ENCODE measurements at places on chromosomes 11 and 22.

DNA sequence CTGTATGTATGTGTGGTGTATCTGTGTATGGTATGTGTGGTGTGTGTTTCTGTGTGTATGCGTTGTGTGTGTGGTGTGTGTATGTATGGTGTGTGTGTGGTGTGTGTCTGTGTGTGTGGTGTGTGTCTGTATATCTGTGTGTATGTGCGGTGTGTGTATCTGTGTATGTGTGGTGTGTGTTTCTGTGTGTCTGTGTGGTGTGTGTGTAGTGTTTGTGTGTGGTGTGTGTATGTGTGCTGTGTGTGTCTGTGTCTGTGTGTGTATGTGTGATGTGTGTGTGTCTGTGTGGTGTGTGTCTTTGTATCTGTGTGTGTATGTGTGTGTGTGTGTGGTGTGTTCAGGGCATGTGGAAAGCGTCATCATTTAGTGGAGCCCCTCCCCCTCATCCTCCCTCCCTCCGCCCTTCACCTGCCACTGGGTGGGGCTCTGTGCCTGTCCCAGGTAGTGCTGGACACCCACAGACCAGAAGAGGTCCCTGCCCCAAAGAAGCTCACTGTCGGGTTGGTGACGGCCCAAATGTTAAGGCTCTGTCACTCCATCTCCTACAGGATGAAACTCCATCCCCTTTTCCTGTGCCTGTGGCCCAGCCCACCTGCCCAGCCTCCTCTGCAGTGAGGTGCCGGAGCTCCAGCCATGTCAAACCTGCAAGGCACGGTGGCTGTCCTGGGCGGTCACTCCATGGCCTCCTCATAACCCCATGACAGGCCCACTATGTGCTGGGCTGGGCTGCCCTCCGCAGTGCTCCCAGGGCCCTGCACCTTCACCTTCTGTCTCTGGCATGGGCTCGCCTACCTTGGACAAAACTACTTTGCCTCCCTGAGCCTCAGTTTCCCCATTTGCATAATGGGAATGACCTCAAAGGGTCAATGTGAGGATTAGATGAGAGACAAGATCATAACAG lies 23.4 kb upstream of the SHISAL1 start:
- DNase-seq = no peak

DNA sequence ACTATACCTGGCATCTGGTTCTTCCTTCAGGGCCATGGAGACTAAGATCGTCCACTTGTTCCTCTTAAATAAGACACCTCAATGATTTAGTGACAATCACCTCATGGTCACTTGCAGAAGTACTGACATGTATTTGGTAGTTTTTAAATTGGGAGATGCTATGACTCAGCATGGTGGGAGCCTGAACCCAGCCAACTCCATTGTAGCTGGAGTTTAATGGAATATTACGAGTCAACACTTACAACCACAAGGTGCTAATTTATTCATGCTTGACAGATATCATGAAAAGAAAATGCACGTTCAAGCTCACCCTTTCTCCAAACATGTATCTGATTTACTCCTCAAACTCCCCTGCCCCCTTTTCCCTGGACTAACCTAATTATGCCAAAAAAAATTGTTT lies 16.6 kb upstream of the APOL3 start:
- no peak for DNase-seq

GRCh38 chr11:72218251-72218745 lies 1.7 kb downstream of the FOLR2 start:
- no peak for DNase-seq

- no peak for DNase-seq
Measured at GRCh38 chr11:121129362-121130340, 28.6 kb downstream of the TECTA start.

DNA sequence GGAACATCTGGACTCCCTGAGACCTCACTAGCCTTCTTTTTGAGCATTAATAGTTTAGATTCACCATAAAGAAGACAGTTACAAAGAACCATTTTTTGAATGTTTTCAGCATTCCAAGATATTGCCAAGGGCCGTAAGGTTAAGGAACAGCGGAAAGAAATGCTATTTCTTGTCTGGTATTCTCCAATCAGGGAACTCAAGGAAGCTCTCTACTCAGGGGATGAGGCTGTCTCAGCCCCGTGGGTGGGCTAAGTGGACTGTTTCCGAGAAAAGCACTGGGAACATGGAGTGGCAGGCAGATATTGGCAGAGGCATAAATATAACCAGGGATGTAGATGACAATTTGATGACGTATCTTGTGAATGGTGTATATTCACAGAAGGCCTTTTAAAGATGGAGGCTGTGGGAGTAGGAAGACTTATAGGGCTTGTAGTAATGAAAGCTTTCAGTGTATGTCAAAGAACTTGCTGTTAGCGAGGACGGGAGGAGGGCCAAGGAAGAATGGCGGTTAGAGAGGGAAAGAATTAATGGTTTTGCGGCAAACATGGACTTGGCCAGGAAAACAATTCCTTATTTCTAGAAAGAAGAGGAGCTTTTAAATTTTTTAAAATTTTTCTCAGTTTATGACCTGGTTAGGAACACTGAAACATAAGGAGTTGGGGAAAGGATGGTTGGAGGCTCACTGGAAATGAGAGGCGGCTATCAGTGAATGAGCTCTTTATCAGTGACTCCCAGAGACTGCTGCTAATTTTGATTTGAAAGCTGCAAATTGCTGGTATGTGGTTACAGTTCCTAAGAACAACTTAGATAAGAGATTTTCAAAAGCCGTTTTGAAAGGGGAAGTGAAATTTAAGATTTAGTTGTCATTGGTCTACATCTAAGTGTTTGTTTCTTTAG lies 64.6 kb downstream of the ST3GAL4 start:
- no peak for DNase-seq

- no peak for DNase-seq
Measured at GRCh38 chr11:88579466-88579865, 241.9 kb upstream of the CTSC start.
